GM04503 (cell line): ENCODE measurements at places on chromosomes 5 and 9.

DNA sequence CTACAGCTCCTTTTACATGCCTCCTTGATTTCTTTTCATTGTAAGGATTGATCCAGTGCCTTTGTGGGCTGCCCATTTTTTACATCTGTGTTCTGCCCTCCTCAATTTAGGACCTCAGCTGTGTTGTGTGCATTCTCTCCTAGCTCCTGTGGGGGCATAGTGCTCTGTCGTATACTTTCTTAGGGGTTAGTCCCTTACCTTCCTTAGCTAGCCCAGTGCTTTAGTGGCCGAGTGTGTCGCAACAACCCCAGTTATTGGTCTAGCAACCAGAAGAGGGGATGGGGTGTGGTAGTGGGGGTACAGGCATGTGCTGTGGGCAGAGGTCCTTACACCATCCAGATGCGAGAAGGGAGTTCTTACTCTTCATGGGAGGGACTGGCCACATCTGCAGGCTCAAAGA is 12.1 kb downstream of the MTRR start:
- DNase-seq = no peak

GRCh38 chr9:95670122-95670521 is 153.4 kb upstream of the PTCH1 start:
- DNase-seq = no peak

- DNase-seq = no peak
These were observed 34.9 kb upstream of the BASP1 start for GRCh38 chr5:17182494-17182893.

DNA sequence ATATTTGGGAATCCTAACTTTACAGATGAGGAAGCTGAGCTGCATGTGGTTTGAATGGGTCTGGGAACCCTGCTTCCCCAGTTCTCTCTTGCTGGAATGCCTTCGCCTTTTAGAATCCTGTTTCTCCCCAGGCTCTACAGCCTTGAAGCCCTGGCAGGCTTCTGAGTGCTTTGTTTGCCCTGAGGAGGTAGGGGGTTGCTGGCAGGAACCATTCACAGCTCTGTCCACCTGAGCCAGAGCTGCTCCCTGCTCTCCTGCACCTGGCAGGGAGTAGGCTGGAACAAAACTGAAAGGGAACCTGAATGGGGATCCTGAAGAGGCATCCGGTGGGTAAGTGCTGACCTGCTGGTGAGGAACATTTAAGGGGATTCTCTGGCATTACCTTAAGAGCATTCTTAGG is 33.0 kb downstream of the KIF4B start:
- DNase-seq = no peak
